ENCODE measurements at places on chromosomes 12 and 14. TPM values are rescaled to one million over a fixed set of nuclear protein-coding genes. Genes with fewer than 3 reads are reported as not detected.

GRCh38 chr12:56884421-56884820 lies 49.8 kb downstream of the SDR9C7 start:
- peak; percentile 39 for DNase-seq

GRCh38 chr12:41681898-41682297 lies 462.8 kb downstream of the GXYLT1 start:
- peak; percentile 65 for DNase-seq

DNA sequence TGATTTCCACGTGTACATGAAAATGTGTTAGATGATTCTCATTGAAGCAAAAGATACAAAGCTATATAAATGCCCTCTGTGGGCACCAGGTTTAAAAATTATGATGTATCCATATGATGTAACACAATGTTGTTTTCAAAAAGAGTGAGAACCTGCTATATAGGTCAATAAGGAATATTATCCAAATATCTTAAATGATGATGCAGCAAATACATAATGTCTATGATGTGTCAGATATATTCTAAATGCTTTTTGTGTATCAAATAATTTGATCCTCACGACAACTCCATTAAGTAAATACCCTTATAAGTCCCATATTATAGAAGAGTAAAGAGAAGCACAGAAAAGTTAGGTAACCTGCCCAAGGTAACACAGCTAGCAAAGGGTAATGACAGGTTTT lies 393.0 kb upstream of the DCN start:
- DNase-seq = no peak

DNA sequence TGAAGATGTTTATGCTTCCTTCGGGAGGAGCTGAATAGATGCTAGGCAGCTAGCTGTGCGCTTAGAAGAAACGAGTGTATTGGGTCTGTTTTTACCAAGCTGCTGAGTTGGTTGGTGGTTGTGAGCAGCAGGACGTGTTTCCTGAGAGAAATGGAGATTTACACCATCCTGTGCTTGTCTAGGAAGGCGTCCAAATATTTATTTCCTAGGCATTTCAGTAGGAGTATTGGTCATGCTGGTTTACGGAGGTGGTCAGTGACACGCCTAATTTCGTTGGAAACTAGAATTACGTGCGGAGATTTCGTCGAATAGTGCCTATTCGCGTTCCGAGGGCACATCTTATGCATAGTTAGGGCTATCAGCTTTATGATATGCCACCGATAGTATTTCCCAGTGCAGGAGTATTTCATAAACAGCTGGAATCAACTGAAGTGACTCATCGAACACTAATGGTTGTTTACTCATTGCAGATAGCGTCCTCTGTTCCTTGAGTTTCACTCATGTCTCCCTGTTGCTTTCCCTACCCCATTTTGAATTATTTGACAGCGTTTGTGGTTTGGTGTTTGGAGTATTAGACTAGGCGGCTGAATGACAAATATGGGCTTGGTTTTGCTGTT lies 780 bp downstream of the TBC1D15 start:
- peak; percentile 77 for DNase-seq

DNA sequence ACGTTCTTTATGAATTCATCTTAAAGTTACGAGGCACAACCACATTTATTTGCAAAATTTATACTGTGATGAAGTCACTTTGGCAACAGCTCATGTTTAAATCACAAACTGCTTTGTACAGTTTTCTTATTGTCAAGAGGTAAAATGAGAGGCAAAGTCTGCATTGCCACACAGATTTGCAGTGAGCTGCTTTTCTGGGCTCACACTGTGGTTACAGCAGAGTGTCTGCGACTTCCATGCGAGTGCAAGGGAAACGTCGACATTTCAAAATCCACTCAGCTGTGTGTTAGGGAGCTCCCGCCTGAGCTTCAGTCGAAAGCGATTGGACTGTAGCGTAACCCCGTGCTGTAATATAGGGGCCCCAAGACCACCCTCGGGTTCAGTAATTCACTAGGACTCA lies 13.0 kb downstream of the MTA1 start:
- DNase-seq = no peak

TARBP2 gene
- 82.0 TPM for total RNA-seq

GRCh38 chr12:72869024-72869423 lies 596.9 kb downstream of the TRHDE start:
- peak; percentile 4 for DNase-seq

- DNase-seq = peak; percentile 53
These were observed 715 bp upstream of the RAP1B start for GRCh38 chr12:68609998-68610369.

DNA sequence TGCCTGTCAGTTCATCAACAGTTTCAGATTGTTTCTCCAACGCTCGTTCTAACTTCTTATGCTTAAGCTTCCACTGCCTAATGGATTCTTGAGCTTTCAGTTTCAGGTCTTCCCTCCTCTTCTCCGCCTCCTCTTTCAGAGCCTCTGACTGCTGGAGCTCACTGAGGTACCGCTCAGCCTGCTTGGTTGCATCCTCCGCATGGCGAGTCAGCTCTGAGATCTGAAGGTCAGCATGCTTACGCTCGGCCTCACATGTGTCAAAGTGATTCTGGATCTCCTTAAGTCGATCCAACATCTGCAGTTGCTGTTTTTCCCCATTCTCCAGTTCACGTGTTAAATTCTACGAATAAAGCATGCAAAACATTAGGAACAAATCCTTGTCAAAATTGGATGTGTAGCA lies 148.8 kb downstream of the CEP128 start:
- no peak for DNase-seq

GRCh38 chr12:107355004-107355565 lies 261.7 kb upstream of the CRY1 start:
- no peak for DNase-seq

RALGAPA1 gene
- 24.0 TPM for total RNA-seq

- DNase-seq = no peak
These were observed 89.9 kb downstream of the ADAMTS20 start for GRCh38 chr12:43462080-43462479.

DNA sequence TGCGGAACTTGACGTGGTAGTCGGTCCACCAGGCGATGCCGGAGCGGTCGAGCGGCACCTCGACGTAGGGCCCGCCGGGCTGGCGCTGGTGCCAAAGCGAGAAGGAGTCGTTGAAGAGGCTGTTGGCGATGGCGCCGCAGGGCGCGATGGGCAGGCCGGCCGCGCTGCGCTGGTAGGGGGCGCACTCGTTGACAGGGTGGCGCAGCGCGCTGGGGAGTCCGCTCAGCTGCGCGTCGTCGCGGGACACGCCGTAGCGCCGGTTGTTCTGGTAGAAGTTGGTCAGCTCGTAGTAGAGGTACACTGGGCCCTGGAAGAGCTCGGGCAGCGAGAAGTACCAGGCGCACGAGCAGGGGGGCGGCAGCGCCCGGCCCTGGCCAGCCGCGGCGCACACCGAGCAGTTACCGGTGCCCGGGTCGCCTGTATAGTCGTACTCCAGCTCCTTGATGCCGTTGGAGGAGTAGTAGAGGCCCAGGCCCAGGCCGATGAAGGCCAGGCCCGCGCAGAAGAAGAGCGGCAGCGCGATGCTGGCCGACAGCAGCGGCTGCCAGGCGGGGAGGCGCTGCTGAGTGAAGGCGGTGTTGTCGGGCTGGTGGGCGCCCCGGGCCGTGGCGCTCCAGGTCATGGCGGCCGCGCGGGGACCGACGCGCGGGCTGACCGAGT lies 482 bp downstream of the TMEM30B start:
- peak; percentile 84 for DNase-seq

DNA sequence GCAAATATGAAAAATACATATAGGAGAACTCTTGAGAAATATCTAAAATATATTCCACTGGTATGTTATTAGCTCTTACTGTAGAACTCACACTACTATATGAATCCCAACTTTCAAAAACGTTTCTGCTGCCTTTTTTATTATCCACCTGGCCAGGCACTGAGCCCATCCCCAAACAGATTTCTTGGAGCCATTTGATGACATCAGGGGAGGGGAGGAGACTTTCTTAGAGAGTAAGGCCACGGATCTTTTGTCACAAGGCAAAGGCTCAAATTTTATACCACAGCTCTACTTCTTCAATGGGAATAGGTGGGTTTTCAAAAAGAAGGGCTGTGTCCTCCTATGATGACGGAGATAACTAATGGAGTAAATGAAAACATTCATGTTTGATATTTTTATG lies 83.0 kb downstream of the SLC25A21 start:
- DNase-seq = no peak

All from PC-3 (cell line).